ENCODE measurements at places on chromosomes 1 and 21. TPM values are rescaled to one million over a fixed set of nuclear protein-coding genes. Genes with fewer than 3 reads are reported as not detected.

The CFAP141 gene
- not detected for total RNA-seq

DNA sequence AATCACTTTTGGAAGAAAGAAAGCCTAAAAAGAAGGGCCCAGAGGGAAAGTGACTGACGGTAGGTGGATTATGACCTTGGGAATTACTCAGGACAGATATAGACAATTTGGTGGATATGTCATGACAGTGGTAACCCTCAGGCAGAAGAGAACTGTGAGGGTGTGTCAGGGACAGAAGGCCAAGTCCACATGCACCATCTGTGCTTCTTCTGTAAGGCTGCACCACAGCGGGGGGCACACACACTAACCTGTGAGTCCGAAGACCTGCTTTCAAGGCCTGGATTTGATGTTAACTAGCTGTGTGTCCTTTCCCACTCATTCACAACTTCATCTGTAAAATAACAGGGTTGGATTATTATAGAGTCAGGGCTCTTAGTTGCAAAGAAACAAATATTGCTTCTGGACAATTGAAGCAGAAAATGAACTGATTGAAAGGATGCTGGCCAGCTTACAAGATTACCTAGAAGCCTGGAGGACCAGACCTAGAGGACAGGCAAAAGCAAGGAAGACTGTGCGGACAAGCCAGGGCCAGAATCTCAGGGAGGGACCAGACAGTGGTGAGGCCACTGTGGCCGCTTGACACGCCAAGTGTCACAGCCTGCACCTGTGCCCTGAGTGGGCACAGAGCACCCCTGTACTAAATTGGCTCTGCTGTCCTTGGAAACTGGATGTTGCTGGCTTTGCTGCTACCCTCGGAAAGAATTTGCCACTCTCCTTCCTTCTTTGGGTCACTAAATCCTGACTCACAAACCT is 34.7 kb upstream of the USP24 start:
- no peaks in the 10 kb centered on the region for H3K27me3 ChIP-seq
- no peak overlapping the region for H3K4me3 ChIP-seq
- H3K27ac ChIP-seq = no peak overlapping the region
- no peak for DNase-seq
- peaks cover 5% of the 10 kb centered on the region for H3K4me1 ChIP-seq

- no peak for DNase-seq
- H3K27ac ChIP-seq = no peak overlapping the region
- no peaks in the 10 kb centered on the region for H3K27me3 ChIP-seq
- no peaks in the 10 kb centered on the region for H3K36me3 ChIP-seq
These were observed 97.0 kb upstream of the CDC42BPA start for GRCh38 chr1:227415115-227415790.

- no peak for DNase-seq
- no peaks in the 10 kb centered on the region for H3K27me3 ChIP-seq
- H3K4me1 ChIP-seq = no peaks in the 10 kb centered on the region
- no peak overlapping the region for H3K27ac ChIP-seq
These were observed 10.7 kb downstream of the SNX7 start for GRCh38 chr1:98672189-98672588.

DNA sequence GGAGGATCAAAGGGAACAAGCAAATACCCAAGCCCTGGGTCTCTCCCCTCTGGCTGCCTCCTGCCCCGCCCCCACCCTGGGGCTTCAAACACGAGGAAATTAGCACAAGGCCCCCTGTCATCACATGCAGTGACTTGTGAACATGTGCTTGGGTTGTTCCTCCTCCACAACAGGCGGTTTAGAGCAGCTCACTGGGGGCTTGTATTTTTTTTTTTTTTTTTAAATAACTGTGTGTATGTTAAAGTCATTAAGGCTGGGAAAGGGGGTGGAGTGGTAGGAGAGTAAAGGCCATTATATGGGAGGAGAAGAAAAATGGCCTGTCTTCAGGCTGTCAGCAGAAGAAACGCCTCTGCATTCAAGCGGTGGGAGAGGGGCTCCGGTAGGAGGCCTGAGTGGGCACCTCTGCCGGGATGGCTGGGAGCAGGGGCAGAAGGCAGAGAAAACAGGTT is 64.2 kb downstream of the PLXNA2 start:
- no peak overlapping the region for H3K27ac ChIP-seq
- no peak overlapping the region for H3K4me3 ChIP-seq
- H3K27me3 ChIP-seq = no peaks in the 10 kb centered on the region
- H3K4me1 ChIP-seq = peaks cover 51% of the 10 kb centered on the region

All from cardiac muscle cell (in vitro differentiated cells and primary cell).